ENCODE measurements at places on chromosomes 4 and X. TPM values are rescaled to one million over a fixed set of nuclear protein-coding genes. Genes with fewer than 3 reads are reported as not detected.
A peak's percentile ranks its signal among the peaks of the same experiment; 100 is the strongest.

GRCh38 chr4:164956766-164957643 is 20.5 kb downstream of the TRIM61 start:
- no peaks in the 10 kb centered on the region for H3K36me3 ChIP-seq
- H3K4me3 ChIP-seq = peak overlapping the region; percentile 65
- H3K27me3 ChIP-seq = no peaks in the 10 kb centered on the region
- DNase-seq = peak; percentile 13
- H3K4me1 ChIP-seq = peaks cover 4% of the 10 kb centered on the region
- peak overlapping the region; percentile 81 for H3K27ac ChIP-seq

- H3K4me1 ChIP-seq = no peaks in the 10 kb centered on the region
- no peak for DNase-seq
- no peaks in the 10 kb centered on the region for H3K36me3 ChIP-seq
- no peak overlapping the region for H3K27ac ChIP-seq
Observed at GRCh38 chrX:39869846-39870601, 227.7 kb downstream of the BCOR start.

- H3K27ac ChIP-seq = no peak overlapping the region
- H3K36me3 ChIP-seq = no peaks in the 10 kb centered on the region
- H3K4me1 ChIP-seq = no peaks in the 10 kb centered on the region
- H3K27me3 ChIP-seq = no peaks in the 10 kb centered on the region
- no peak for DNase-seq
Observed at GRCh38 chrX:18457000-18457399, 31.6 kb downstream of the CDKL5 start.

- H3K36me3 ChIP-seq = no peaks in the 10 kb centered on the region
- H3K4me3 ChIP-seq = no peak overlapping the region
- no peaks in the 10 kb centered on the region for H3K27me3 ChIP-seq
- H3K4me1 ChIP-seq = no peaks in the 10 kb centered on the region
Observed at GRCh38 chr4:129561886-129562671, 466.1 kb downstream of the C4orf33 start.

- no peak overlapping the region for H3K27ac ChIP-seq
- H3K27me3 ChIP-seq = no peaks in the 10 kb centered on the region
- H3K4me3 ChIP-seq = no peak overlapping the region
- H3K4me1 ChIP-seq = no peaks in the 10 kb centered on the region
- no peaks in the 10 kb centered on the region for H3K36me3 ChIP-seq
- no peak for DNase-seq
Observed at GRCh38 chr4:78360466-78360865, 191.1 kb upstream of the ANXA3 start.

DNA sequence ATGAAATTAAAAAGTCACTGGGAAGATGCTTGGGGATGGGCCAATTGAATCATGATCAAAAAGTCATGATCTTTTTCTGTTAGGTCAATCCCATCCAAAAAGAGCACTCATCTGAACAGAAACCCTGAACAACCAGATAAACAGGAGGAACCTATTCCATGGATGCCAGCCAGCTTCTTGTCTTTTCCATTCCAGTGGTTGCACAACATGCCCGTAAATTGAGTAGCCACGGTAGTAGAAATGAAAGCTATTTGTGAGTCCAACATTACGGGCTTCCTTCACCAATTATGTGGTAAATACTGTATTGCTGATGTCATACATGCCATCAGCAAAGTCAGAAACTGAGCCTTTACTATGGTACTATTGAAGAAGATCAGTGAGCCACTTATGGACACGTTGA is 982.4 kb upstream of the HS3ST1 start:
- no peak overlapping the region for H3K27ac ChIP-seq
- no peak for DNase-seq
- H3K4me1 ChIP-seq = no peaks in the 10 kb centered on the region
- H3K36me3 ChIP-seq = no peaks in the 10 kb centered on the region
- no peaks in the 10 kb centered on the region for H3K27me3 ChIP-seq

GRCh38 chrX:80181079-80181478 is 166.5 kb downstream of the TBX22 start:
- no peaks in the 10 kb centered on the region for H3K27me3 ChIP-seq

GRCh38 chr4:17092736-17093437 is 194.4 kb upstream of the LDB2 start:
- H3K27ac ChIP-seq = no peak overlapping the region
- H3K4me1 ChIP-seq = no peaks in the 10 kb centered on the region
- no peak for DNase-seq

DNA sequence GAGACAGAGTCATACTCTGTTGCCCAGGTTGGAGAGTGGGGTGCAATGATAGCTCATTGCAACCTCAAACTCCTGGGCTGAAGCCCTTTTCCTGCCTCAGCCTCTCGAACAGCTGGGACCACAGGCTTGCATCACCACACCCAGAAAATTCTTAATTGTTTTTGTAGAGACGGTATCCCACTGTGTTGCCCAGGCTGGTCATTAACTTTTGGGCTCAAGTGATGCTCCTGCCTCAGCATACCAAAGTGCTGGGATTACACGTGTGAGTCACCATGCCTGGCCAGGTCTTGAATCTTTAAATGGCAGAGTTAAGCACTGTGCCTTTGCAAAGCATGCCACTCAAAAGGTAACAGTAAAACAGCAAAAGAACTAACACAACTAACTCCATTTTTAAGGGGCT is 28.6 kb upstream of the BBS12 start:
- DNase-seq = no peak
- no peaks in the 10 kb centered on the region for H3K4me1 ChIP-seq
- no peaks in the 10 kb centered on the region for H3K36me3 ChIP-seq
- H3K27ac ChIP-seq = no peak overlapping the region
- H3K4me3 ChIP-seq = no peak overlapping the region
- no peaks in the 10 kb centered on the region for H3K27me3 ChIP-seq

- H3K4me3 ChIP-seq = no peak overlapping the region
- no peaks in the 10 kb centered on the region for H3K4me1 ChIP-seq
- H3K36me3 ChIP-seq = no peaks in the 10 kb centered on the region
- H3K27ac ChIP-seq = no peak overlapping the region
- no peaks in the 10 kb centered on the region for H3K27me3 ChIP-seq
- no peak for DNase-seq
Observed at GRCh38 chrX:72245461-72246089, 6.7 kb upstream of the ERCC6L start.

GRCh38 chr4:98564852-98565251 is 93.6 kb downstream of the TSPAN5 start:
- H3K27me3 ChIP-seq = no peaks in the 10 kb centered on the region
- H3K27ac ChIP-seq = no peak overlapping the region
- no peak overlapping the region for H3K4me3 ChIP-seq
- no peaks in the 10 kb centered on the region for H3K36me3 ChIP-seq
- H3K4me1 ChIP-seq = no peaks in the 10 kb centered on the region

DCHS2 gene
- total RNA-seq = not detected

RNF113A gene
- 23.4 TPM for total RNA-seq

GRCh38 chr4:126838941-126839679 is 793.6 kb upstream of the INTU start:
- no peak for DNase-seq
- no peaks in the 10 kb centered on the region for H3K27me3 ChIP-seq
- no peaks in the 10 kb centered on the region for H3K36me3 ChIP-seq
- no peaks in the 10 kb centered on the region for H3K4me1 ChIP-seq
- no peak overlapping the region for H3K4me3 ChIP-seq
- no peak overlapping the region for H3K27ac ChIP-seq

- H3K27ac ChIP-seq = no peak overlapping the region
- H3K27me3 ChIP-seq = no peaks in the 10 kb centered on the region
- H3K36me3 ChIP-seq = no peaks in the 10 kb centered on the region
- DNase-seq = no peak
Observed at GRCh38 chr4:110108422-110108821, 90.0 kb downstream of the ELOVL6 start.

DNA sequence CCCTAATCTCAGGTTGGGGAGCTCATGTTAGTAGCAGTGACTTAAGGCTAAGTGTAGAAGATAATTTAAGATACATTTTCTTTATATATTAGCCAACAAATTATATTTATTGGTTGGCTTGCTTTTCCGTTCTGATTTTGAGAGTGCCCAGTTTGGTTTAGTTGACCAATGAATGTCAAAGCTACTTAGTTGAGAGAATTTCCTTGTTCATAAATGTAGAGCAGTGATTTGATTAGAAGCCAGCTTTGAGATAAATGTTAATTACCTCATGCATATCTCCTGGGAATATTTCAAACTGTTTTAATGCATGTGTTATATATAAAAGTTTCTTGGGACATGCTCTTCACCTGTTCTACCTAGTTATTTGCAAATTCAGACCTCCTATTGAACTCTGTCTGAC is 44.3 kb downstream of the SPATA18 start:
- no peaks in the 10 kb centered on the region for H3K36me3 ChIP-seq
- no peak overlapping the region for H3K4me3 ChIP-seq
- H3K27me3 ChIP-seq = peaks cover 2% of the 10 kb centered on the region
- no peak for DNase-seq

JADE3 gene
- 22.2 TPM for total RNA-seq

- no peaks in the 10 kb centered on the region for H3K27me3 ChIP-seq
- no peaks in the 10 kb centered on the region for H3K36me3 ChIP-seq
- H3K4me1 ChIP-seq = no peaks in the 10 kb centered on the region
- H3K27ac ChIP-seq = no peak overlapping the region
- no peak overlapping the region for H3K4me3 ChIP-seq
- DNase-seq = no peak
Observed at GRCh38 chrX:9943420-9943819, 23.7 kb upstream of the CLDN34 start.

DNA sequence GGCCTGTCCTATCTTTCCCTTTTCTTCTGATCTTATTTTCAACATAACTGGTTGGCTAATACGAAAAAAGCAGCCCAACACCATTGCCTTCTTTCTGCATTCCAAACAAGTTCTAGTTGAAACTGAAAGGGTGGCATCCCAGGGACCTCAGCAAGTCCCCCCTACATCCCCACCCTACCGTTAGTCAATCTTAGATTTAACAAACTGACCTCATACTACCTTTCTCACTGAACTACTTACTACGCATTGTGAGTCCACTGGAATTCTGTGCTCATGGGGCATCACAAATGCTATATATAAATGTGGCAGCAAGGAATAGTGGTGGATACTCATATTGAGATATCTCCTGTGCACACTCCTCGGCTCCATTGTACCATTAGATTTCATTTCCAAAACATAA is 33.1 kb upstream of the FGF5 start:
- no peak for DNase-seq
- no peaks in the 10 kb centered on the region for H3K4me1 ChIP-seq
- no peaks in the 10 kb centered on the region for H3K27me3 ChIP-seq
- H3K4me3 ChIP-seq = no peak overlapping the region
- no peaks in the 10 kb centered on the region for H3K36me3 ChIP-seq
